ENCODE measurements at places on chromosomes 2 and 18.

GRCh38 chr2:54559593-54560145 lies 103.5 kb downstream of the SPTBN1 start:
- peak; percentile 19 for DNase-seq

DNA sequence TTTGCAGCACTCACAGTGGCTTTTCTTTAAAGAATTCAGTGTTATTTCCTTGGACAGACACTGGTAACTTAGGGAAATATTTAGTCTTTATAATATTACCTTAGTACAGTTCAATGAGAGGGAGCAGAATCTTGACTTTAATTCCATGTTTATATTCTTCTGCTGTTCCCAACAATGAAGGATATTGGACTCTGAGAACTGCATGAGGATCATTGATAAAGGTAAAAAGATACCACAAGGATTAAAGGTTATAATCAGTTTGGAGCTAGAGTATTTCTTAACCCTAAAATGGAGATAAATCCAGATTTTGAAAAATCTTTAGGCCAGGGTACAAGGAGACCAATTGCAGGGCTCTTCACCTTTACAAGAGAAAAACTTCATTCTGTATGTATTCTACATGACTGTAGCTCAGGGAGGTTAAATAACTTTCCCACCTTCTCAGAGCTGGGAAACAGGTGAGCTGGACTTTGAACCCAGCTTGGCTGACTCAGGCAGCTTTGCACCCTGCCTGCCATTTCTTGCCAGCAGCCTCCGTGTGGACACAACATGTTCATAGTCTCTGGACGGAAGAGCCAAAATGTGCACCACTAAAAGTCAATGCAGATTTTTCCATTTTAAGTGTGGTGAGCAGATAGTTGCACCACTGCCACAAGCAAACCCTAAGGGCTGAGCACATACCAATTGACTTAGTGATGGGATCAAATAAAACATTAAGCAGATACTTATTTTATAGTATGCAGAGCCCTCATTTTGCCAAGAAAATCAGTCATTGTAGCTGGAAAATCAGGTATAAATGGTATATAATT lies 26.7 kb downstream of the UPP2 start:
- no peak for DNase-seq

- DNase-seq, result no peak
These were observed 40.7 kb downstream of the ODC1 start for GRCh38 chr2:10407432-10407831.

DNA sequence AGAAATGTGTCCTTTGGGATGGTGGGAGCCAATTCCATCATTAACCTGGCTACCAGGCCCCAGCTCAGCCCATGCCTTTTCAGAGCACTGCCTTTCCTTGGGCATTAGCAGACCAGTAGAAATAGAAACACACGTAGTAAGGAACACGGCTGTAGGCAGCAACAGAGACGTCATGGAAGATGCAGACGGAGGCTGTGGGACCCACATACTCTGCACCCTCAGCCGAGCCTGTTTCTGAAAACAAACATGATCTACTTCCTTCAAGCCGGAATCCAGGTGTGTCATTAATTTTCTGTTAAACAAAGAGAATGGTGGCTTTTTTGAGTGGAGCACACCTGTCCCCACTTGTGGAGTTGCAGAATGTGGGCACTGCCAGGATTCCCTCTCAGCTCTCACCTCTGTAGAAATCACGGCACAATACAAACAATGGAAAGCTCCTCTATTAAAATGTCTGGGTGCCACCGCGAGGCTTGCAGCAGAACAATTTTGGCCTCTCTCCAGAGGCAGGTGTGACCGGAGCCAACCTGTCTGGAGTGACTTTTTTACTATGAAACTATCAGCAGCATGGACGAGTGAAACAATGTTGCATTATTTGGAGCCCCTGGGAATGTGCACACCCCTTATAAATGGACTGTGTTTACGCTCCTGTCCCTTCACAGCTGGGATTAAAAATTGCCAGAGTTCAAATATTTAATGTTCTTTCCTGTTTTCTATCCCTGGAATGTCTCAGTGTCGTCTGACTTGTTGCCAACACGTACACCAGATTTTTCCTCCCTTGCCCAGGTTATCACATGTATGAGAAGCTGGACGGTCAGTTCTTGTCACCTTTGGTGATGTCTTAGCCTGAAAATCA lies 31.7 kb downstream of the SPP2 start:
- DNase-seq, result no peak

- DNase-seq, result no peak
These were observed 78.1 kb upstream of the PDE1A start for GRCh38 chr2:182504903-182505302.

GRCh38 chr2:75960472-75961009 lies 249.8 kb upstream of the GCFC2 start:
- no peak for DNase-seq

DNA sequence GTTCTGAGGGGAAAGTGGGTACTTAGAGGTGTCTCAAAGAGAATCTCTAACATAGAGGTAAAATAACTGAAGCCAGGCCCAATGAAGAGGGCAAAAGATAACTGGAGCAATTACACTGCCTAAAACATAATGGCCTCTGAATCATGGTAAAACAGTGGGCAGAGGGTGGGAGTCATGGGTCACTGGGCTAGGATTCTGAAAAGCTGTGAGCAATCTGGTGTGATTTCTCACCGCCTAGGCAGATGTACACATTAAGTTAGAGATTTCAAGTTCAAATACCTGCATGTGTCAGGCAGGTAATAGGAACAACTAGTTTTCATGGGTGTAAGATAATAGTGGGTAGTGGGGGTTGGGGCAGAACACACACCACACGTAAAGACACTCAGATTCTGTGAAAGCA lies 45.6 kb downstream of the INSIG2 start:
- no peak for DNase-seq

- no peak for DNase-seq
These were observed 111.2 kb downstream of the CLIP4 start for GRCh38 chr2:29226375-29226774.

DNA sequence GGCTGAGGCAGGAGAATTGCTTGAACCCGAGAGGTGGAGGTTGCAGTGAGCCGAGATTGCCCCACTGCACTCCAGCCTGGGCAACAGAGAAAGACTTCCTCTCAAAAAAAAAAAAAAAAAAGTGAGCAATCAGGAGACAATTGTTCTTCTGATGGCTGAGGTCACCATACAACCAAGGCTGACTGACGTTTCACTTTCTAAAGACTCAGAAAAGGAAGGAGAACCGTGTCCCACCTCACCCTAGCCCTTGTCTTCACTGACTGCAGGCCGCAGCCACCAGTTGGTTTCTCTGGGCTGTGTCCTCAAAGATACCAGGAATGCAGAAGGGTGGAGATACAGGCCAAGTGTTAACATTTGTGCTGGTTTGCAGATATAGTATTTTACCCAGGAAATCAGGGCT lies 7.7 kb upstream of the SLC35F6 start:
- no peak for DNase-seq

- peak; percentile 86 for DNase-seq
These were observed at the start of gene ACVR1 for GRCh38 chr2:157876066-157876785. Gene ACVR1 (minus strand): TSS chr2:157876330. CDS start chr2:157799493, 76,837 bp downstream.

DNA sequence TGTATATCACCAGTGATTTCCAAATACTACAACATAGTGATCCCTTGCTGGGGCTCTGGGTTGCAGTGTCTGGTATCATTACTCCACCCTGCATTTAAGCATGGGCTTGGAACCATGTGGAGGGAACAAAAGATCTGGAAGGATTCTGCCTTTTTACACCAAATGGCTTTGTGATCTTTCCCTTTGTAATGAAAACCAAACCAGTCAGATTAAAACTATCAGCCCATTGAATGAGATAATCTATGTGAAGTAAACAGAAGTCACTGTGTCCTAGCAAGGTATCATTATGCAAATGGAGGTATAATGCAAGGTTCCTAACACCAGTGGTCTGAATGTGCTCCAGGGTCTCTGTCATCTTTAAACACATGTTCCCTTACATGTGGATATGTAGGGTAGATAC lies 474.7 kb upstream of the TNP1 start:
- no peak for DNase-seq

DNA sequence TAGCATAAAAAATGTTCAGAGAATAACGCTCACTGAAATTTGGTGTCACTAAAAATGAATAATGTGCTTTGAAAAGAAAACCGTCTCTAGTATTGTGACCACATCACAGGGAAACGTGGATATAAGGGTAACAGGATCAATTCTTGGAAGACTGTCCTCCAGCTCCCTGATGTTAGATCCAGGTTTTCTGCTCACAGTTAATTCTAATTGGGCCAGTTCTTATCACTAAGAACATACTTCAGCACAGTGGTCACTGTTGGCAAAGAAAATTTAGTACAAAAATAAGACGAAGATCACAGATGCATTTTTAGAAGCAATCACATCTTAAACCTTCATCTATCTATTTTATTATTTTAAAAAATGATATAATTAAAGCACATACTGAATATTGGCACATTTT lies 57.0 kb upstream of the CD226 start:
- DNase-seq, result no peak

DNA sequence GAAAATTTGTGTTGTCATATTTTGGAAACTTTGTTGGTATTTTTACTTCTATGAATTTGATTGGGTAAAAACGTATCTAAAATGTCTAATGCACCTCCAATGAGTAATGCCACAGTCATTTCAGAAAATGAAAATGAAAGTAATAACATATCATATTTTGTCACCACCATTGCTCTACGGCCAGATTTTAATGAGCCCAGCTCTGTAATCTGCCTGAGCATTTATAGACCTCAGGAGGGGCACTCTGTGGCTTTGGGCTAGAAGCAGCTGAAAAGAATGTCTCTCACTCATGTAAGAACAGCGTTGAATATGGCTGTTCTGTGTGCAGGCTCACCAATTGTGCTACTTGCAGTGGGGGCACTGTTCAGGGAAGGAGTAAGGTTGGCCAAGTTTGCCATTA lies 32.7 kb upstream of the ABCA12 start:
- DNase-seq, result peak; percentile 14

DNA sequence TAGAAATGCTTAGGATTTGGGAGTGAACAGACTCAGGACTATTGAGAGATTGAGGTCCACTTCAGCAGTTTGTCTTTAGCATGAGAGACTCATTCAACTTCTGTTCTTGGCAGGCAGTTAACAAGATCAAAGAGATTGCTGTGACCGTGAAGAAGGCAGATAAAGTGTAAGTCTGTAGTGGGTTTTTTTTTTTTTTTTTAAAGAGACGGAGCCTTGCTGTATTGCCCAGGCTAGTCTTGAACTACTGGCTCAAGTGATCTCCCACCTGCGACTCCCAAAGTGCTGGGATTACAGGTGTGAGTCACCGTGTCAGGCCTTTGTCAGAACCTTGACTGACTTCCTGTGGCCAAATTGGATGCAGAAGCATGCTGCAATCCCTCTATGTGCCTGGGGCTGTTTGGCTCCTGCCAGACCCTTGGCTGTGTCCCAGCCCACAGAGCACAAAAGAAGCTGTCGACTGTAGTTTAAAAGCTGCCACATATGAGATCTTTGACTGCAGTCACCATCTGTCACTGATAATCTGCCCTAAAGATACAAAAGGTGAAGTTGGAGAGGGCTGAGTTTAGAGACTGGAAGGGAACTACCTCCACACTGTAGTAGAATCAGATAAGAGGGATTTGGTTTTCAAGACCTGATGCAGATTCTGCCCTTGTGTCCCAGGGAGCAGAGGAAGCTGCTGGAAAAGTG lies 9.9 kb downstream of the CCT7 start:
- no peak for DNase-seq

DNA sequence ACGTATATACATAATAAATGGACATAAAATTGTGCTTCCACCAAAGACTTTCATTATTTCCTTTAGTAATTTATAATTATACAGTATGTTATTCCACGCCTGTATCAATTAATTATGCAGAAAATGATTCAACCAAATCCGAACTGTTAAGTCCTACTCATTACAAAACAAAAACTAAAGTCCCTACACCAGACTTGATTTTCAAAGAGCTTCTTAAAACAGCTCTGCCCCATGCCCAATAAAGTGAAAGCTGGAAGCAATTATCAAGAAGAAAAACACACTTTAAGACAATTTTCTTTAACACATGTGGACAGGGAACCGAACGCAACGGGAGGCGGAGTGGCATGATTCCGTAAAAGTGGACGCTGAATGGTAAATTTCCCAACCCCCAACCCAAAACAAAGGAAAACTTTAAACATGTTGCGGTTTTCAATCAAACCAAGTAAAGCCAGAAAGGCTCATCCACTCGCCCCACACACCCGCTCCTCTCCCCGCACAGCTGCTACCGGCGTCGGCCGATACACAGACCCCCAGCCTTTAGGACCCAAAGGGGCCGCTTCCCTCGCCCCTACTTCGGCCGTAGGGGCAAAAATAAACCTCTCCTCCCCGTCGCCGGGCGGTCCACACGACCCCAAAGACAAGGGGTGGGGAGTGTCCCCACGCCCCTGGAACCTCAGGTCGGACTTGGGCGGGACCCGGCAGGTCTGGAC lies 705 bp downstream of the YES1 start:
- no peak for DNase-seq

GRCh38 chr2:240186191-240186725 lies 45.8 kb upstream of the OTOS start:
- DNase-seq, result no peak

DNA sequence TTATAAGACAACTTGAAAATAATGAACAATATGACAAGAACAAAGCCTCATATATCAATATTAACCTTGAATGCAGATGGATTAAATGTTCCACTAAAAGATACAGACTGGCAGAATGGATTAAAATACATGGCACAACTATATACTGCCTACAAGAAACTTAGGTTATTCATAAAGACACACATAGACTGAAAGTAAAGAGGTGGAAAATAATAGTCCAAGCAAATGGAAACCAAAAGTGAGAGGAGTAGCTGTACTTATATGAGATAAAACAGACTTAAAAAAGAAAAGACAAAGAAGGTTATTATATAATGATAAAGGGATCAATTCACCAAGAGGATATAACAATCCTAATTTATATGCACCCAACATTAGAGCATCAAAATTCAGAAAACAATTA lies 18.2 kb downstream of the LMAN1 start:
- DNase-seq, result no peak

- DNase-seq, result peak; percentile 38
These were observed 1.6 kb downstream of the MAP4K4 start for GRCh38 chr2:101698844-101699754.

- no peak for DNase-seq
These were observed 49.3 kb downstream of the CACNB4 start for GRCh38 chr2:152049541-152049940.
